ENCODE measurements at places on chromosomes 16 and 17.
A peak's percentile ranks its signal among the peaks of the same experiment; 100 is the strongest.

DNA sequence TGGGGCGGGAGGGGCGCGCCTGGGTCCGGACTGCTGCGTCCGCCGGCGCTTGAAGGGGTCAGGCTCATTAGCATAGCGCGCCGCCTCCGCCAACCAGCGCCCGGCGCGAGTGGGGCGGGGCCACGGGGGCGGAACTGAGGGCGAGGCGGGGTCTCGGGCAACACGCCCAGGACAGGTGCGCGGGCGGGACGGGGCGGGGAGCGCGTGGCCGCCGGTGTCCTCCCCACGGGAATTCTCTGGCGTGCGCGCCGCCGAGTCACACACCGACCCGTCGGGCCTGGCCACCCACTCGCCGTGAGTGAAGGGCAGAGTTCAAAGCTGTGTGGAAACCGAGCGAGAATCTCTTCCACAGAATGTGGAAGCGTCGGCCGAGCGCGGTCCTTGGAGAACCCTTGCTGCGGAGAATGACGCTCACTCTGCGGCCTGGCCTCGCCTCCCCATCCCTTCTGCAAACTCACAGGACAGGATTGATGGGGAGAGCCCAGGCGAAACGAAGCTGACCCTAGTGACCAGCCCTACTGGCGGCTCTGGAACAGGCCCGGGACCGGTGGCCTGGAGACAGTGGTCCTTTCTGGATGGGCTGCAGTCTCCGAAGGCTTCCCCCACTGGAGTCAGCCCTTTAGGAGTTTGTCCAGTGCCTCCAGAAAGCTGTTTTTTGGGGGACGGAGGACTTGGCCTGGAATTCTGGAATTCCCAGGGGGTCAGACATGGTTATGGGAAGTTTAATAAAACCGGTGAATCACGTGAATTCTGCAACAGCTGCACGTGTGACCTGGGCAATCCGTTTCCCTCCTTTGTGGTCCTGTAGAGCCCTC is at the start of gene SNAI3:
Gene SNAI3 (minus strand): TSS at position 69 of the 815 bp plus-strand sequence. CDS start 101 bp downstream, outside the sequence.
- peak; percentile 64 for DNase-seq

DNA sequence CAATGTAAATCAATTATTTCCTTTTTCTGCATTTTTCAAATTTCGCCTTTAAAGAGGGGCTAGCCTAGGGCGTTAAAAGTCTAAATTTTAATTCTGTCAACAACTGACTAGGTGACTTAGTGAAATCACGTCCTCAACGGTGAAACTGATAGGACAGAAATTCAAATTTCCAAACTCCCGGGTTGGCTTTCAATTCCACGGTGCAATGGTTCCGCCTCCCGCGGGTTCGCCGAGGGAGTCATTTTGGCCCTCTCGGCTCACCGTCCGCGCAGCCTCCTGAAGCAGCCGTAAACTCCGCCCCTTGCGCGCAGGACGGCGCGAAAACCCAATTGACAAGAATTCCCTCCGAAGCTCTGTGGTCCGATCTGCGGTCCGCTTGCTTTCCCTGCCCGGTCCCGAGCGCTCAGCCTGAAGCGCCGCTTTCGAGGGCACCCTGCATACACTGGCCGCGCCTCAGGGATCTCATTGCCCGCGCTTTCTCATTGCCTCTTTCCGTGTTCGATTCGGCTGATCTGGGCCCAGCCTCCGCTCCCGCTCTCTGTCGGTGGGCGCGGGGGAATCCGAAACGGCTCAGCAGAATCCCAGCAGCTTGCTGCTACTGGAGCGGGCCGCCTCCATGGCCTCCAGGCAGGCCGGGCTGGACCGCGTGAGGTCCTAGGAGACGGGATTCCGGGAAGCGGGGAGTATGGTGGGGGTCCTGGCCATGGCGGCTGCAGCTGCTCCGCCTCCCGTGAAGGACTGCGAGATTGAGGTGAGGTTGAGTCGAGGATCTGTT is at the start of gene ATAD5:
Gene ATAD5 (plus strand): TSS at position 304 of the 775 bp plus-strand sequence. CDS start 382 bp downstream, at position 686.
- peak; percentile 95 for DNase-seq

GRCh38 chr16:50751528-50751927 is 9.6 kb downstream of the CYLD start:
- no peak for DNase-seq

DNA sequence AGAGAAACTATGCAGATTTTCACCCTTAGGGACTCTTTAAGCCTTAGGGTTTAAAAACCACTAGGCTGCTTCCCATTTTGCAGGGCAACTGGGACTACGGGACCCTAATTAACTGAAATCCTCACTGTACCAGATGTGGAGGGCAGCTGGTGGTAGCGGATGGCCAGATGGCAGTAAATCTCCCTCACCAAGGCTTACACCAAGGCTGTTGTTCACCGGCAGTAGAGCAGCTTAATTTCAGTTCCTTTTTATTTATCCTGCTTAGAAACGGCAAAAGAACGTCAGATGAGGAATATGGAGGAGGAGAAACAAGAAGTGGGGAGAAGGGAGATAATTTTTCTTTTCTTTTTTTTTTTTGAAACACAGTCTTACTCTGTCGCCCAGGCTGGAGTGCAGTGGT is 6.5 kb downstream of the ABHD15 start:
- peak; percentile 27 for DNase-seq
